ENCODE measurements at places on chromosomes 1 and 21.

- no peak for DNase-seq
These were observed 99.4 kb downstream of the CRYAA start for GRCh38 chr21:43268086-43268803.

DNA sequence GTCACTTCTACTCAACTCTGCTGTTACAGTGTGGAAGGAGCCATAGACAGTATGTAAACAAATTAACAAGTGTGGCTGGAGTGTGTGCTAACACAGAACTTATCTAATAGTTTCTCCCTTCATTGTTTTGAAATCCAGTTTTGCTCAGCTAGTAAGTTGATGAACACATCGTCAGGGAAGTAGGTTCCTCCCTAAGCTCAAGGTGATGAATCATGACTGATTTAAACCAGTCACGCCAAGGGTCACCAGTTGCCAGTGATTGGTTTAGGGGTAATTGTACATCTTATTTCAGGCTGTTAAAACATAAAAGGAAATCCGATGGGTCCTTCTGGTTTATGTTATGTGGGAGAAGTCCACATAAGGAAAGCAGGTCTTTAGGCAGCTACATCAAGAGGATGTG, 97.0 kb upstream of the CHODL start:
- no peak for DNase-seq

DNA sequence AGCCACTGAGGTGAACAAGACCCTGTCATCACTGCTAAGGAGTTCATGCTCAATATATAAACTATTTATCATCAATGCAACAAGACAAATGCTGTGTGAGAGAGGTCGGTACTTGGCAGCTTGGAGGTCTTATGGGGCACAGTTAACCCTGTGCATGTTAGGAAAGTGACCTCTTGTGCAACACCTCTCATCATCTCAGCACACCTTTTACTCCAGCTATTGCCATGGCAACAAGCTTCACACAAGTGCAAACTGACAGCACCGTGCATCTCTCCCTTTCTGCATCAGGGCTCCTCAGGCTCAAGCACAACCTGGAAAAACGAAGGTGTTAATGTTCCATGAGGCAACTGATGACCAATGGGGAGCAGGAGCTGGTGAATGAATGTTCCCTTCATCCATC, 14.7 kb upstream of the MYSM1 start:
- no peak for DNase-seq

DNA sequence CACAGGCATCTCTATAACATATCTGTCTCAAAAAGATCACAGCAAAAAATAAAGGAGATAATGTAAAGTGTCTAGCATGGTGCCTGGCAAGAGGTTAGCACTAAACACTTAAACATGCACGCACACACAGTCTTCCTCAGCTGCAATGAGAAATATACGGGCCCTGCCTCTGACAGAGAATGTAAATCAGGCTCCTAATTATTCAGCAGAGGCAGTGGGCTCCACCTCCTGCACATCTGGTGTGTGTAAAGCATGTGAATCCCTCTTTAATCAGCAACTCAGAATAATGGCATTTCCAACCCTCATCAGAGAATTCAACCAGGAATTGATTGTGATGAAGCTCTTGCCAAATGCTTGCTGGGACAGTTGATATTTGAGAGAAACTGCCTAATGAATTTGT, 85.6 kb upstream of the KCNA3 start:
- DNase-seq: no peak

GRCh38 chr1:160726114-160726497, 12.9 kb upstream of the SLAMF7 start:
- no peak for DNase-seq

DNA sequence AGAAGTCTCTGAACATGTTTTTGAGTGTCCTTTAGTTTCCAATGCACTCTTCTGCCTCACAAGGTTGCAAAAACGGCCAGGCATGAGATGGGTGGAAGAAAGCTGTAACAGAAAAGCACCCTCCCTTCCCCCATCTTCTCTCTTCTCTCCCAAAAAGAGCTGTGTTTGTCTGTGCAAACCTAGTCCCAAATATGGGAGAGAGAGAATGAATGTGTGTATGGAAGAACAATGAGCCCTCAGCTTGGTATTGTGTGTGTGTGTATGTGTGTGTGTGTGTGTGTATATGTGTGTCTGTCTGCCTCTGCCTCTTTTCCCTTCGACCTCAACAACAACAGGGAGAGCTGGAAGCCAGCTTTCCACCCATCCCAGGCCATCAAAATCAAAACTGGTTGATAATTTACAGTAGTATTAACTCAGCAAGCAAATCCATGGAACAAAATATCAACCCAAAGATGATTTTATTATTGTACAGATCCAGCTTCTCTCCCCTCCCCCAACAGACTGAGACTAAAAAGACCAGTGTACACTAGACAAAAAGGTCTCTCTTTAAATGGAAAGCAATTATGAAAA, 1.8 kb downstream of the RERE start:
- DNase-seq: no peak

DNA sequence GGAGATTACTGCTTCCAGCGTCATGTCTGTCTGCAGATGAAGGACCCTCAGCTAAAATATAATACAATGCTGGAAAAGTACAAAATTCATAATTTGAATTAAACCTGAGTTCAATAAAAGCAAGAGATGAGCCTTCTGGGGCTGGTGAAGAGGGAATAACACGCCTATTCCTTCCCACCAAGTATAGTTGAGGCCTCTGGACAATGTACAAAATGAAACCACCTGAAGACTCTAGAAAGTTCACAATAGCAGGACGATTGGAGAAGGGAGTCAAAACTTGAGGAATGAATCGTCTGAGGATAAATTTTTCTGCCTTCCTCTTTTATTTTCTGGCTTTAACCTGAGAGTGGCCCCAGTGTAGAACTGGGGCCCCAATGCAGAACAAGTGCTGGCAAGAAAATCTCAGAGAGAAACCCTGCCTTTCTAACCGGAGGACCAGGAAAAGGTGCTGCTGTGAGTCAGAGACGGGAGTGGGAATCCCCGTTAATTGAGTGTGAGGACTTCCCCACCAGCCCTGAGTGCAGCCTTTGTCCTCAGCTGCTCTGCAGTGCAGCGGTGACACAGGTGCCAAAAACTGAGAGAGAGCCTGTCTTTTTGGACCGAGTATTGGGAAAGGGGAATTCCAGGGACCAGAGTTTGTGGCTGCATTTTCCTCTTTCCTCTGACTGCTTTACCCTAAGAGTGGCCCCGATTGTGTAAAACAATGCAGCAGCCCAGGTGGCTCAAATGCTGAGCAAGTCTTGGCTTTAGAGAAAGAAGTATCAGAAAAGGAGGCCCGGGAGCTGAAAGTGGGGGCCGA, 264.9 kb downstream of the DYRK1A start:
- no peak for DNase-seq

DNA sequence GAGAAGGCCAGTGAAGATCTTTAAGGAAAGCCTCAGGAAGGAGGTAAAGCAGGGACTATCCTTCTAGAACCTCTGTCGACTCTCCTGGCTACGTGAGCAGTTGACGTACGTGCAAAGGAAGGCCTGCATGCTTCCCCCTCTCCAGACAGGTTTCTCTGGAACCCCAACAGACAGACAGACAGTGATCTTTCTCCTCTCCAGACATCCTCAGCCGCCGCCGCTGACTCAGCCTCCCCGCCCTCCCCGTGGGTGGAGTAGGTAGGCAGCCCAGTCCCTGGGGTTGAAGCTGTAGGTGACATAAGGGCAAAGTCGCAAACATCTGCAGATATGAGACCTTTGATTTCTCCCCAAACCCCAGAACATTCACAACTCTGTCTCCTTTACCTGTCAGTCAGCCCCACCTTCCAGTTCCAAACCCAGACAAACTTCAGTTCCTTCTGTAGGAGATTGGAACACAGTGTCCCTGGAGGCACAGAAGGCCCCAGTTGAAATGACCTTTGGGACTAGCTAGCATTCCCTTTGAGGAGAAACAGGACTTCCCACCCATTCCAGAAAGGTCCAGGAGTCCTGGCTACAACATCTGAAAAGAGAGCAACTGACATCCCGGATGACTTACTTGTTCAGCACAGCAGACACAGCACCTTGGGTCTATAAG, 146.0 kb upstream of the JUN start:
- no peak for DNase-seq

DNA sequence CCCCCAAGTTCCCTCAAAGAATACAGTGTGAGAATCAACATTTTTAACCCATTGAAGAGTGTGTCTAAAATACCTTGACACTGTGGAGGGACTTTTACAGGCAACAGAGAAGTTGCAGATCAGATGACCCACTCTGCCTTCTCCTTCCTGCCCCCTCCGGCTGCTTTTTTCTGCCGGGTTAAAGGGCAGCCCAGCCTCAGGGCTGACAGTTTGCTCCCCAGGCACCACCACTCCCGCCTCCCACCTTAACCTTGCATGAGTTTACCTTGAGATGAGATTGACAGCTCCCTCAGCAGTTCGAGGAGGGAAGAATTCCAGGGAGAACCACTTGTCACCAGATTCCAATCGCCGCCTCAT, 3.2 kb downstream of the MTHFR start:
- no peak for DNase-seq

DNA sequence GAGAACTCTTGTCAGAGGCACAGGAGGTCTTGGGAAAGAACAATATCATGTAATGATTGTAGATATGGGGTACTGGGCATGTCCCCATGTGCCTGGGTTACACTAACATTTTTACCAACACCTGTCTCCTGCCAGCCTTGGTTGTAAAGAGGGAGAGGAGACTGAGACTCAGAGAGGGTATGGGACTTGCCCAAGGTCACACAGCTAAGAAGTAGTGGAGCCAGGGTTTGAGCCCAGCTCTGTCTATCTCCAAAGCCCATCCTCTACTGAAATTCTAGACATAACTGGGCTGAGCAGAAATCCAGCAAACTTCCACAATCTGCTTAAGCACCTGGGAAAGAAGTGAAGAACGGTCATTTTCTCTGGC, 2.6 kb upstream of the THEMIS2 start:
- DNase-seq: no peak

- DNase-seq: no peak
These were observed 33.3 kb downstream of the OSBPL9 start for GRCh38 chr1:51650198-51650597.

DNA sequence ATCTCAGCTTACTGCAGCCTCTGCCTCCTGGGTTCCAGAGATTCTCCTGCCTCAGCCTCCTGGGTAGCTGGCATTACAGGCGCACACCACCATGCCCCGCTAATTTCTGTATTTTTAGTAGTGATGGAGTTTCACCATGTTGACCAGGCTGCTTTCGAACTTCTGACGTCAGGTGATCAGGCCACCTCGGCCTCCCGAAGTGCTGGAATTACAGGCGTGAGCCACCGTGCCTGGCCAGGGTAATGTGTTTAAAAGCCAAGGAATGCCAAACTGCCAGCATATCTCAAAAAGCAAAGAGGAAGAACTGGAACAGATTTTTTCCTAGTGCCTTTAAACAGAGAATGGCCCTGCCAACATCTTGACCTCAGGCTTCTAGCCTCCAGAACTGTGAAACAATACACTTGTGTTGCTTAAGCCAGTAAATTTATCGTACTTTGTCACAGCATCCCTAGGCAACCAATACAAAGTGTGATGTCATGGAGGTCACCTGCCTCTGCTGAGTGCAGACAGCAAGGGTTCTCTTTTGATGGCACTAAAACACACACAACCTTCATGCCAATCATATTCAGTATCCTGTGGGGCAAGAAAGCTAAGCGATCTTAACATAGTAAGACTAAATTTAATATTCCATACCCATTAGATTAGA, 858.3 kb upstream of the TMPRSS15 start:
- DNase-seq: no peak

DNA sequence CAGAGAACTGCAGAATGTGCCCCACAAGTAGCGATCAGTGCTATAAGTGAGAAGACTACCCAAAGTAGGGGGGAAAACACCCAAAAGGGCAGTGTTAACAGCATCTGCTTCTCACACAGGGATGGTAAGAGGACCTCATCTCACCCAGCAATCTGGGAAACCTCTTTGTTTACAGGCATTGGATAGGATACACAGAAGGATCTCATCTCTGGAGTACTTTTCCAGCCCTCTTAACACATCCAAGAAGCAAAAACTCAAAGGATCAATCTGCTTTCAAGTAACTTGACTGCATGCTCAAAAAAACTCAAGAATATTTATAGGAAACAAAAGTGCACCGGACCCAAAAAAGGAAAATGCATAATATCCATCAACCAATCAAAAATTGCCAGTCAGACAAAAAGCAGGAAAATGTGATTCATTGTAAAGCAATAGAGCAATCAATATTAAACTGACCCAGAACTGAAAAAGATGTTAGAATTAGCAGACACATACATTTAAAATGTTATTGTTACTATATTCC, 311.0 kb upstream of the CXADR start:
- DNase-seq: no peak

GRCh38 chr1:214418391-214418790, 133.0 kb downstream of the PTPN14 start:
- DNase-seq: peak; percentile 15

DNA sequence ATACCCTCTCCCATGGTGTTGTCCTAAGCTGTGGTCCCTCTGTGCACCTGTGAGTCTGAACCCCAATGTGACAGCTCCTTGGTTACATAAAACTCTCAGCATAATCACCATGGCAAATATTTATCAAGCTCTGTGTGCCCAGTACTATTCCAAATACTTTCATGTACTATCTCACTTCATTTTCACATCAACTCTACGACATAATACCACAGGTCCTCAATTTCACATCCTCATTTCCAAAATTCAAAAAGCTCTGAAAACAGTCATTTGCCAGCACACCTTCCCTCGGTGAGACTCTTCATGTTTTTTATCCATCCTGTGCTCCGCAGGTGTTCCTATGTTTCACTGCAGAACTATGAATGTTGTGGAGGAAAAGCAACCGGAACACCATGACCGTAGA, 12.4 kb upstream of the CREG1 start:
- DNase-seq: no peak

GRCh38 chr1:35243691-35244090, 24.8 kb upstream of the ZMYM4 start:
- DNase-seq: no peak

DNA sequence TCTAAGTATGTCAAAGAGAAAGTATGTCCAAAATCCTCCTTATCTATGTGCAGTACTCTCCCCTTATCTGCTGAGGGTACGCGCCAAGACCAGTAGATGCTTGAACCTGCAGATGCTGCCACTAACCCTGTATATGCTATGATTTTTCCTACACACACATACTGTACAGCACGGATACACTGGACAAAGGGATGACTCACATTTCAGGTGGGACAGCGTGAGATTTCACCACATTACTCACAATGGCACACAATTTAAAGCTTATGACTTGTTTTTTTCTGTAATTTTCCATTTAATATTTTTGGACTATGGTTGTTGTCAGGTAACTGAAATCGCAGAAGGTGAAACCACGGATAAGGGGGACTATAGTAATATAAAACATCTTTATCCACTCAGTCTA, 4.1 kb downstream of the ORC1 start:
- no peak for DNase-seq

GRCh38 chr1:154430903-154431302, 25.8 kb downstream of the IL6R start:
- DNase-seq: no peak

DNA sequence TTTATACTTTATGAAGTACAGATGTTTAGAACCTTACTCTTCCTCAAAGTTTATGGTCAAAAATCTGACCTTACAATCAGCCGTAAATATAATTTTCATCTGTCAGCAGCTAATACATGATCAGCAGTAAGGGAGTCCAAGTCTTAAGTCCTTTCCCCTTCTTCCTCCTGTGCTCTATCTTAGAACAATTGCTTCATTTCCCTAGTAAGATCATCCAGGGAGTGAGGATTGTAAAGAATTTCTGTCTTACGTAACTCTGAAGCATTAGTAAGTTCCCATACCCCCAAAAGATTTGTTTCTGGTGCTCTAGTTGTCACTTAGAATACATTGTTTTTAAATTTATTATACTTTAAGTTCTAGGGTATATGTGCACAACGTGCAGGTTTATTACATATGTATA, 2.1 kb downstream of the SETDB1 start:
- DNase-seq: no peak

- DNase-seq: no peak
These were observed 42.9 kb upstream of the ID3 start for GRCh38 chr1:23601968-23602876.

Data from hematopoietic multipotent progenitor cell treated with erythropoietin and hydrocortisone succinate and interleukin-3 and kit ligand, for 17 days (in vitro differentiated cells).